ENCODE measurements at places on chromosomes 12 and 14.
A peak's percentile ranks its signal among the peaks of the same experiment; 100 is the strongest.

DNA sequence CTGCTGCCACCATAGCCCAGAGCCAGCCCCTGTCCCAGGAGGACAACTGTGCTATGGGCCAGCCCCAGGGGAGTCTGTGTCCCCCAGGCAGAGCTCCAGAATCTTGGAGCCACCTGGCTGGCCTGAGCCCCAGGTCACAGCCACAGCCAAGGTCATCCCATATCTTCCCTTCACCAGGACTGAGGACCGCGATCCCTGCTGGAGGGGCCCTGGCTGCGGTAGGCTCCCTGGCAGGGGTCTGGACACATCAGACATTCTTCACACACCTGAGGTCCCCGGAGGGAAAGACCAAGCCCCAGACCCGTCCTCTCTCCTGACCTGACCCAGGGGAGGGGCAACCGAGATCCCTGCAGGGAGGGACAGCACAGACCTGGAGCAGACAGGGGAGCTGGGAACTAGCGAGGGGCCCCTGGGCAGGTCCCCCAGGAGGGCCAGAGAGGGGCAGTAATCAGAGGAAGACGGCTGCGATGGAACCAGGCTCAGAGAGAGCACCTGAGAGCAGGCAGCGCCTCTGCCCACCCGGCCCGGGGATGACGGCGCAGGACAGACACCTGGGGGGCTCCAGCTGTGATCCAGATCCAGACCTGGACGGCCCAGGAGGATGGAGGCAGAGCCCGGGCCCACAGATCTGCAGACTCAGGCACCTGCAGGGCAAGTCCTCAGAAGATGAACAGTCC is 103.2 kb upstream of the EIF5 start:
- DNase-seq: no peak

DNA sequence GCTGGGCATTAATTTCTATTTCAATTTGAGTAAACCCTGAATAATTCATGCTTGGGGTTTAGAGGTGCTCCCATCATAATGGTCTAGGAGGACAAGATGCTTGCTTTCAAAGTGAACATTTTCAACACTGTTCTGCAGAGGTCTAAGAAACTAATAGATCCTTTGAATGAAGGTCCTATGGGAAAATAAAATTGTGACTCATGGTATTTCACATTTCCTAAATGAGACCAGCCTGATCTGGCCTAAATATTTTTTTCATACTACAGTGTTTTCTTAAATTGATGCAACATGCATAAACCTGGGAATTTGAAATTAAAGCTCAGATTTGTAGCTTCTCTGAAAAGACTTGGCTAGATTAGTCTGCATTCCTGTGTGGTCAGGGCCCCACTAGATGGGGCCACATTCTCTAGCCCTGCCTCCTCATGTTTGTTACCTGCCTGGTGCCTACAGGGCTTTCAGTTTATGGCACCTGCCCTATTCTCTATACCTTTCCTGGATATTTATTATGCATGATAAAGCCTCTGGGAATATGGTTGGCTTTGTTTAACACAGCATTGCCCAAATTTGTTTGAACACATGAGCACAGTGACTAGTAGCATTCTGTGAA is 112.7 kb downstream of the METTL25 start:
- no peak for DNase-seq

DNA sequence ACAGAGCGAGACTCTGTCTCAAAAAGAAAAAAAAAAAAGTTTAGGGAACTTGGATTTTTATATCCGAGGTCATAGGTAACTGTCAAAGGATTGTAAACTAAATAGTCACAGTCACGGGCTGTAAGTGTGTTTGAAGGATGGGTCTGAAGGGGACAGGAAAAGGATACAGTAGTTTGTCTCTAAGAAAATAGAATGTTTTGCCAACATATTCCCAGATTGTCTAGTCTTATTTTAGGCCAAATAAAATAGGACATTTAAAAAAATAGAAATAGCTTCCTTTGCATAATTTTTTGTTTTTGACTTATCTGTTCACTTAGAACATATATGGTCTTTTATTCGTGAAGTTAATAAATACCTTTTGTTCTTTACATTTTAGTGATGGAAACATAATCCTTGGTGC is 24.2 kb upstream of the REP15 start:
- no peak for DNase-seq

DNA sequence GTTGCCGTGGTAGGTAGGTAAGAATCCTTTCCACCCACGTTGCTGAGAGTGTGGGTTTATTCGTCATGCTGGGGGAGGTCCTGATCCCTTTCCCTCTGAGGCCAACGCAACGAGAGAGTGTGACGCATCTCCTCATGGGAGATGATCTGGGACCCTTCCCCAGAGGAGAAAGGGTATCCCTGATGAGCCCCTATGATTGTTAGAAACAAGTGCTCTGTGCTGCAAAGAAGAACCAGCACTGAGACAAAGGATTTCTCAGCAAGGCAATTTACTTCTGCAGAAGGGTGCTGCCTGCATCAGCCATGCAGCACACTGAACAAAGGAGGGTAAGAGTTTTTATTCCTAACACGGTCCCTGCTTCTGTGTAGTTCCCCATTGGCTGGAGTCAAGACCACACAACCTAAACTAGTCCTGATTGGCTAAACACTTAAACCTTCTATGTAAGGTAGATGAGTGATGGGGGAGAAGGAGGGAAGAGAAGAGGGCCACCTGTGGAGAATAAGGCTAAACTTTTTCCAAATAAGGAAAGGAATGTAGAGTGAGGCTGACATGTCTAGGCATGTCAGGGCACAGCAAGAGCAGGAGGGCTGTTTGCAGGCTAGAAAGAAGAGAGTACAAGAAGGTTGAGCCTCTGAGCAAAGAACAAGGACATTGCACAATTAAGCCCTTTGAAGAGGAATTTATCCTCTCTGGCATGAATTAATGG is 21.3 kb downstream of the CLEC2A start:
- DNase-seq: no peak

GRCh38 chr12:131818821-131819585 is 9.2 kb upstream of the MMP17 start:
- DNase-seq: no peak

- DNase-seq: peak; percentile 73
Measured at GRCh38 chr12:32605326-32606095, 73.6 kb upstream of the DNM1L start.

DNA sequence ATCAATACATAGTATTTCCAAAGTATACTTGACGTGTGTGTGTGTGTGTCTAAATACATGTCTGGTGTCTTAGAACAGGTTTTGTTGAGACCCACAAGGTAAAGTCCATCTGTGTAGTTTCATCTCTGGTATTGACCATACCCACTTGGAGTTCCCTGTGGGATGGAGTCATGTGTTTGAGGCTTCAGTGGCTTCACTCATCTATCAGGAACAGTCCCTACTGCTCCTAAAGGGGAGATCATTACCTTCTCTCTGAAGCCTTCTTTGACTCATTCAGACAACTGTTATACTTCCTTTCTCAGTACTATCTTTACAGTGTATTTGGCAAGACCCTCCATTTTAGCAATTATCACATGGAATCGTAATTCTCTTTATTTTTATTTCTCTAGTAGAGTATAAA is 14.2 kb downstream of the RAB21 start:
- no peak for DNase-seq

GRCh38 chr12:1919763-1920162 is 1.3 kb upstream of the CACNA2D4 start:
- no peak for DNase-seq

- DNase-seq: no peak
Measured at GRCh38 chr14:97866664-97867063, 1069.5 kb downstream of the VRK1 start.

DNA sequence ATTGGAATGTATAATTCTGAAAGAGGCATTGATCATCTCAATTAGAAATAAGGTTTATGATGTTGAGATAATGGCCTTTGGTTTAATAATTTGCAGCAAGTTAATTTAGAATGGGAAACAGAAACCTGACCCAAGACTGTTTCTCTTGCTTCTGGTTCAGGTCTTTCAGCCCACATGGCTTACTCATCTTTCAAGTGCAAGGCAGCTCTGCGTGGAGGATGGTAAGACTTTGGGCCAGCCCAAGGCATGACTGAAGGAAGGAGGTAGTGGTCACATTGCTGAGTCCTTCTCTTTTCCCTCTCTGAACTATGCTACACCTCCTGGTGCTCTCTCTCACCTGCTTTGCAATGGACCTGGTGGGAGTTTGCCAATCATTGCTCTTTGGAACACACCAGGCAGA is 98.7 kb downstream of the CAND1 start:
- DNase-seq: no peak

GRCh38 chr12:89999699-90000505 is 291.3 kb upstream of the ATP2B1 start:
- DNase-seq: no peak

DNA sequence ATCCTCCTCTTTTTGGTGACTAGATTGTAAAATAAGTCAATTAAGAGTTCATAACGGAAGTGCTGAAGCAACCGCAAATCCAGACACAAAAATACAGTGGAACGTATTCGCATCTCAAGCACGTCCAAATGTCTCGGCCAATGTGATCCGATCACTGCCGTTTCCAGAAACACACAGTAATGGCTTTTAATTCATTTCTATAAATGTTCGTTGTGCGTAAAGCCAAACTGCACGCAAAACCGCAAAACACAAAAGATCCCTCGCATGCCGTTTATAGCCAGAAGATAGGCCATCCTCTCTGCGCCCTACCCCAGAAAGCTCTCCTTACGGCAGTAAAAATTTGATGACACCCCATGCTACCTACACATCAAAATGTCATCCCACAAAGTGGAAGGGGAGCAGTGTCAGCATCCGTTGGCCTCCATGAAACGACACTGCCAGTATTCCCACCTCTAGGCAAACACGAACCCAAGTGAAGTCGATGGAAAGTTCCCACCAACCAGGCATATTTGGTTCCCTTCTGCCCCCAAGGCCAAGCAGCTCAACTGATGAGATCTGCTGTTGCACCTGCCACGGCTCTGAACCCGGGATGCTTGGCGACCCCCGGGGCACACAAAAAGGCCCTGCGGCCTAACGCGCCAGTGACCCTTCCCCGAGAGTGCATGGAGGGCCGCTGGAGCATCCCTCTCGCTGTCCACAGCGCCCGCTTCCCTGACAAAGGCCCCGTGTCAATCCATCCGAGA is 1.4 kb downstream of the HECTD4 start:
- no peak for DNase-seq

DNA sequence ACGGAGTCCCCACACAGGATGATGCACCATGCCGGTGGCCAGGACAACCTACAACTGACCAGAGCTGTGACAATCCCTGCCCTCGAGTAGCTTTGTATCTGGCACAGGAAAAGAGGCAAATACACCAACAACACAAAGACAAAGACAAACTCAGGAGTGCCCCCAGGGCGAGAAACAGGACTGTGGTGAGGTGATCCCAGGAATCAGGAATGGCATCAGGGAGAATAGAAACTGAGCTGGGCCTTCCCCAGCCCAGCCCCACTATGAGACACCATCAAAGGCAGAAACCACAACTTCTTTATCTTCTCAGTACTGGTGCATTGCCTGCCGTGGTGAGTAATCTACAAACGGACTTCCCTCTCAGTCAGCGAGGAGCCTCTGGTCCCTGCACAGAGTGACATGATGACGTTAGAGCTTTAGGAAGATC is 157.7 kb downstream of the TTC7B start:
- peak; percentile 15 for DNase-seq

DNA sequence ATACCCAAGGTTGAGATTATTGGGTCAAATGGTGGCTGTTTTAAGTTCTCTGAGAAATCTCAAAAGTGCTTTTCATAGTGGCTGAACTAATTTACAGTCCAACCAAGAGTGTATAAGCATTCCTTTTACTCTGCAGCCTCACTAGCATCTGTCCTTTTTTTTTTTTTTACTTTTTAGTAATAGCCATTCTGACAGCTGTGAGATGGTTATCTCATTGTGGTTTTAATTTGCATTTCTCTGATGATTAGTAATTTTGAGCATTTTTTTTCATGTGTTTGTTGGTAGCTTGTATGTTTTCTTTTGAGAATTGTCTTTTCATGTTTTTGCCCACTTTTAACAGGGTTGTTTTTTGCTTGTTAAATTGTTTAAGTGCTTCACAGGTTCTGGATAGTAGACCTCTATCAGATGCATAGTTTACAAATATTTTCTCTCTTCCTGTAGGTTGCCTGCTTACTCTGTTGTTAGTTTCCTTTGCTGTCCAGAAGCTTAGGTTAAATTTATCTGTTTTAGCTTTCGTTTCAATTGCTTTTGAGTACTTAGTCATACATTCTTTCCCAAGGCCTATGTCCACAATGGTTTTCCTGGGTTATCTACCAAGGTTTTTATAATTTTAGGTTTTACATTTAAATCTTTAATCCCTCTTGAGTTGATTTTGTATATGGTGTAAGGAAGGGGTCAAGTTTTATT is 881.3 kb upstream of the SEL1L start:
- DNase-seq: no peak

- DNase-seq: no peak
Measured at GRCh38 chr14:23307146-23307530, 505 bp downstream of the BCL2L2 start.

DNA sequence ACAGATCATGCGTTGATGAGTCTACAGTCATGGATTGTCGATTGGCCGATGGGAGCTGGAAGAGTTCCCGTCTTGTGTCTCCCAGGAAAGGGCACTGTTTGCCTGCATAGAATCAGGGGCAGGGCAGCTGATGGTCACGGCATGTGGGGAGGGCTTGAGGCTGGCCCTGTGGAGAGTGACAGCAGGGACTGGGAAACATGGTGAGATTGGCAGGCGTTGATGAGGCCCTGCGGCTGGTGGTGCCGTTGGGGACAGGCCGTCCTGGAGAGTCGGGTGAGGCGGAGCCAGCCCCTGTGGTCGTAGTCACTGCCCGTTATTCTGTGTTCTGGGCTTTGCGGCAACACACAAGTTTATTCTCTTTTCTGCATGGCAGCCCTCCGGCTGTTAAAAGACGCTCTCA is 52.9 kb downstream of the TECPR2 start:
- DNase-seq: no peak

- DNase-seq: peak; percentile 68
Measured at GRCh38 chr12:18320036-18320617, 58.8 kb downstream of the PIK3C2G start.

GRCh38 chr14:91388551-91388975 is 29.1 kb downstream of the CCDC88C start:
- no peak for DNase-seq

GRCh38 chr14:104101651-104102281 is 16.3 kb downstream of the ASPG start:
- DNase-seq: no peak

DNA sequence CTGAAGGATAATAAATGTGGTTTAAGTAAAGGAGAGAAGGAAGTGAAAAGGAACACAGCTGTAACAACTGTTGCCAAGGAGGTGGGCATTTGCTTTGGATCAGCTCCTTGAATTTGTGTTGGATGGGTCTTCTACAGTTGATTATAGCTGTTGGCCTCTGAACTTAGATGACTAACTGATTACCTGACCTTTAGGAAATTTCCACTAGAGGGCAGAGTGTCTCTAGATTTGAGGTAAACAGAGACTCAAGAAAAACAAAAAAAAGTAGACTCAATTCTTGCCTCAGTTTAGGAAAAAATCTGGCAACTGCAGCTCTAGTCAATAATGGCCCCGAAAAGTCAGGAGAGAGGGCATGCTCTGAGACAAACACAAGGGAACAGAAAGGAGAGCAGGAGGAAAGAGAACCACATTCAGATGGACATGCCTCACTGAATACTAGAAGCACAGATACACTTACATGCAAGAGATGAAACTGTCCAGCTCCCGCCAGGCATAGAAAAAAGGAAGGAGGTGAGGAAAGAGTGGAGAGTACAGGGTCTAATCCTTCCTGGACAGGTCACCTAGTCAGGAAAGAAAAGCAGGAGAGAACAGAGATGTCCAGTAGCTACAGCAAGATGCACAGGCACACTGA is 20.6 kb downstream of the COX14 start:
- DNase-seq: no peak

- DNase-seq: no peak
Measured at GRCh38 chr14:87508333-87508732, 484.6 kb downstream of the GALC start.
